ENCODE measurements at places on chromosomes 13 and 19.

GRCh38 chr13:51027644-51028043 is 83.4 kb downstream of the C13orf42 start:
- no peak for DNase-seq

DNA sequence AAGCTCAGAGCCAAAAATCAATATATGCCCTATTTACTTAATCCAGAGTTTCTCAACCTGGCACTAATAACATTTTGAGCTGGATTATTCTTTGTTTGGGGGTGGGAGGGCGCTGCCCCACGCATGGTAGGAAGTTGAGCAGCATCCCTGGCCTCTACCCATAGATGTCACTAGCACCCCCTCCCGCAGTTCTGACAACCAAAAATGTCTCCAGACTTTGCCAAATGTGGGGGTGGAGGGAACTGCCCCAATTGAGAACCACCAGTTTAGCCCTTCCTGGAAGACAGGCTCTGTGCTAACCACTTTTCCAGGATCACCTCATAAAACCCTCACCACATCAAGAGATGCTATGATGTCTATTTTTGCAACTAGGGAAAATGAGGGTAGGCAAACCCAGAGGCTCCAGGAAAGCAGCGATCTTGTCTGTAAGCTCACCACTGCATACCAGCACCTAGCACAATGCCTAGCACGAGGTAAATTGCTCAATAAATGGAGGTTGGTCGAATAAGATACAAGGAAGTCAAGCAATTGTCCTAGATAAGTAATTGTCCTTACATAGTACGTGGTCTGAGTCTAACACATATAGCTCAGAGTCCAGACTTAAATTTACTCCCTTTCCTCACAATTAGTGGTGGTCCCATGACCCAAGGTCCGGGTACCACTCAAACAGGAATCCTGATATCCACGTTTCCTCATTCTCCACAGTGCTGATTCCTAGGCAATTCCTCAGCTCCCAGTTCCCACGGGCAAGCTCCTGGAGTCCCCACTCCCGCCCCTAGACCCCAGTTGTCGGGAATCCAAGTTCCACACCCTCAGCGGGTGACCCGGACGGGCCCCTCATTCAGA is 892 bp downstream of the TRIR start:
- peak; percentile 28 for DNase-seq

GRCh38 chr13:34900288-34900739 is 41.8 kb upstream of the NBEA start:
- no peak for DNase-seq

DNA sequence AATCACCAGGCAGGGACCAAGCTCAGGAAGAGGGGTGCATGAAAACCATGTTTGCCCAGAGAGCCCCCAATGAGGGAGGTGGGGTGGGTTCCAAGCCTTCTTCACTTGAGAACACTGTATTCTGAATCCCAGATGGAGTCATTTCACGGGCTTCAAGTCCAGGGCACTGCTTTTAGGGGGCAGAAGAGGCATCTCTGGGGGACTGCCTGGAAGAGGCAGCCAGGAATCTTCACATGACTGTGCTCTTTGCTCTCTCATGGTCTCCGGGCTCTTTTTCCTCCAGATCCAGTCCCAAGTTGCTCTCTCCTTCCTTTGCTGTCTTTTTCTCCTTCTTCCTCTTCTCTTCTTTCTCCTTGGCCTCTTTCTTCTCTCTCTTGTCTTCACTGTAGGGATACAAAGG is 5.7 kb downstream of the SMIM24 start:
- DNase-seq, result no peak

Measured in T follicular helper cell (primary cell).